A549 (cell line): ENCODE measurements at places on chromosomes 6 and 20.

DNA sequence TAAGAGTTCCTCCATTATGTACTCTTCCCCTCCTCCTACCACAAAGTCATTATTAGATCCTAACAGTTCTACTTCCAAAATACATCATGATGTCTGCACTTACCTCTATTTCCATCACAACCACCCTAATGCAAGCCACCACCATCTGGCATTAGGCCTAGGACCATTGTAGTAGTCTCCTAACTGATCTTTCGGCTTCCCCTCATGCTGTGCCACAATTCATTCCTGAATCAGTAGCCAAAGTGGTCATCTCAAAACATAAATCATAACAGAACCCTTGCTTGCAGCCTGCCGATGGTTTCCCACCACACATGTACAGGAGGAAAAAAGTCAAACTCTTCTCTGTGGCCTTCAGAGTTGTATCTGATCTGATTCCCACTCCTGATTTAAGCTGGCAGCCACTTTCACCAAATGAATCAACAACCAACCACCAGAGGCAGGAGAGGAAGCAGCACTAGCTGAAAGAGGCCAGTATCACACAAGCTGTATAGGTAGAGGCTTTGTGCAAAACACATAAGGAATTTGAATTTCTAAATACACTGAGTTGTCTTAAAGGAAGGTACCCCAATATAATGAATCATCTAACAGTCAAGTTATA lies 26.1 kb downstream of the FAM184A start:
- no peak for DNase-seq

DNA sequence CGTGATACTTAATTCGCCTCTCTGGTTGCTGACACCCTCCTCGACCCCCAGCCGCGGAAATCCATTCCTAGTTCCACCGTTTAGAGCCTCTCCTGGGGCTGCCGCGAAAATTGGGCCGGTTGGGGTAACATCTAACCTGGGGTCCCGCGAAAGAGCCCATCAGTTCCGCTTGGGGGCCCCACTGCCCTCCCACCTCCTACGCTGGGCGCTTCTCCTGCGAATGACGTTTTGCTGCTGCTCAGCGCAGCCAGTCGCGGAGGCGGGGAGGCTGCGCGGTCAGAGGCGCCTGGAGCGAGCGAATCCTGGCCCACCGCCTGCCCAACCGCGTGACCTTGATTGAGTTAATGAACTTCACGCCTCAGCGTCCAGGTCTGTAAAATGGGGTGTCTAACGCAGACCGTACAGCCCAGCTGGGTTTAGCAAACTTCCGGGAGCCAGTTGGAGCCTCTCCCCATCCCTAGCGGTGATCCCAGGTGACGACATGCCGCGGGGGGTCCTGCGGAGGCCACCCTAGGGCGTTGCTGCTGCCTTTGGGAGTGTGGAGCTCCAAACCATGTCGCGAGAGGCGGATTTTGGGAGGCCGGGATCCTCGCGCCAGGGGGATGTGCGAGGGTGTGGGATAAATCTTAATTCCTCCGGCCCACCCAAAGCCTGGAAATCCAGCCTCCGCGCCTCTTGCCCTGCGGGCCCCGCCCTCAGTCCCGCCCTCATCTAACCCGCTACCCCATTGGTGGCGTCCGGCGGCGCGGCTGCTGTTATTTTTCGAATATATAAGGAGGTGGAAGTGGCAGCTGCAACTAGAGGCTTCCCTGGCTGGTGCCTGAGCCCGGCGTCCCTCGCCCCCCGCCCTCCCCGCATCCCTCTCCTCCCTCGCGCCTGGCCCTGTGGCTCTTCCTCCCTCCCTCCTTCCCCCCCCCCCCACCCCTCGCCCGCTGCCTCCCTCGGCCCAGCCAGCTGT lies at the start of gene CDC25B:
CDC25B (plus strand) TSS at position 800 of the 958 bp plus-strand sequence. CDS start 222 bp downstream, outside the sequence.
- DNase-seq: peak; percentile 96

GRCh38 chr6:128663238-128663637 lies 142.8 kb upstream of the PTPRK start:
- DNase-seq: no peak

GRCh38 chr6:80319196-80319595 lies 212.7 kb downstream of the BCKDHB start:
- no peak for DNase-seq

DNA sequence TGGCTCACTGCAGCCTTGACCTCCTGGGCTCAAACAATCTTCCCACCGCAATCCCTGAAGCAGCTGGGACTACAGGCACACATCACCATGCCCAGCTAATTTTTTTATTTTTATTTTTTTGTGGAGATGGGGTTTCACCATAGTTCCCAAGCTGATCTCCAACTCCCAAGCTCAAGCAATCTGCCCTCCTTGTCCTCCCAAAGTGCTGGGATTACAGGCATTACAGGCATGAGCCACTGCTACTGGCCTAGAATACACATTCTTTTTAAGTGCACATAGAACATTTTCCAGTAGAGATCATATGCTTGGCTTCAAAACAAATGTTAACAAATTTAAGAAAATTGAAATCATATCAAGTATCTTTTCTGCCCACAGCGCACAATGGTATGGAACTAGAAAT lies 176.8 kb upstream of the MARCKS start:
- no peak for DNase-seq

DNA sequence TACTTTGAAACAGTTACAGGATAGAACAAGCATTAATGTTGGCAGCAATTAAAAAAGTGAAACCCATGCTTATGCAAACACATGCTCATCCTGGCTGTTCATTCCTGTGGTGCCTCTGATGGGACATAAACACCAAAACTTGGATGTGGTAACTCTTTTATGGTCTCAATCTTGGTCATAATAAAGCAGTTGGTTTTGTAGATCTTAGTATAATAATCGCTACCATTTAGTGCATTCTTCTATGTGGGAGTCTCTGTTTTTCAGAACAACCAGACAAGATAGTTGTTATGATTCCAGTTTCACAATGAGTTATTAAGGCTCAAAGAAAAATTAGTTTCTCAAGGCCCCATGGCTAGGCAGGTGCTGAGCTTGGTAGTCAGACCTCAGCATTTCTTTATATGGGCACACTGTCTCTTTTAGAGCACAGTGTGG lies 184.0 kb downstream of the UTRN start:
- no peak for DNase-seq

- DNase-seq: no peak
These were observed 162.3 kb downstream of the UTRN start for GRCh38 chr6:144447472-144447871.

DNA sequence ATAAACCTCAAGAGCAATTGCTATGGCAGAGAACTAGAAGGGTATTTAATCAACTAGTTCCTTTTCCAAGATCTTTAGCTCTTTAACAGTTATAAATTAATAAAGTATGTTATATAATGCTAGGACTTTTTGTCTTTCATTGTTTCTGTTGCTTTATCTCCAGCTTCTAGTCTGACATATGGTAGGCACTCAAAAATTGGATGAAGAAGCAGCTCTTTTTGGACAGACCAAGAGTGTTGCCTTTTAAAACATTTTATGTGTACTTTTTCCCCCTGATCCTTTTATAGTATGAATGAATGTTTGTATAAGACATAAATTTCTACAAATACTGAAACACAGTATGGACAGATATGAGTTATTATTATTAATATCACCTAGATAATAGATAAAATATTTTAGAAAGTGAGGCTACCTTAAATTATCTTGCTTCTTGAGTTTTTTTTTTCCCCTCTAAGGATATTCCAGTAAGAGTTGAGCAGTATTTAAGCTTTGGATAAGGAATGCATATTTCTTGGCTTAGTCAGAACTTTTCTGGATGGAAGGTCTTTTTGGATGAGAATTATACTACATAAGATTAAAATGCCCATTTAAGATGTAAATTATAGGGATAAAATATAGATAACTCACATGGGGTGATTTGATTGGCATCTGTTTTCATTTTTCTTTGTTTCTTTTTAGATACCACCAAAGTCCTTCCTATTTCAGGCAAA lies 16.6 kb downstream of the LAMA2 start:
- no peak for DNase-seq

DNA sequence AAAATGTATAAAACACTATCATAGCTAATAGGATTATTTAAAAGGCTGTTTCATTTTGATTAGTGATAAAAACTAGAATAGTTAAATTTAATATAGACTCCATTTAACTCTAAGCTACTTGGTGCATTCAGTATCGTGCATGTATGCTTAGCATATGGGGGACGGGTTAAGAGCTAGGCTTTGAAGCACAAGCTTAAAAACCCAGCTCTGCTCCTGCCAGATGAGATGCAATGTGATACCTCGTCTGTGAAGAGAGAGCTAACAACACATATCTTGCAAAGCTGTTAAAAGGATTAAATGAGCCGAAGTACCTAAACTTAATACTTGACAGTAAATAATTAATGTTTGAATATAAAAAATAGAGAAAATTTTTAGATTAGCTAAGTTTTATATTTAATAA lies 42.2 kb downstream of the DTNBP1 start:
- DNase-seq: no peak

- no peak for DNase-seq
These were observed 611.3 kb upstream of the GJE1 start for GRCh38 chr6:141521440-141521839.

DNA sequence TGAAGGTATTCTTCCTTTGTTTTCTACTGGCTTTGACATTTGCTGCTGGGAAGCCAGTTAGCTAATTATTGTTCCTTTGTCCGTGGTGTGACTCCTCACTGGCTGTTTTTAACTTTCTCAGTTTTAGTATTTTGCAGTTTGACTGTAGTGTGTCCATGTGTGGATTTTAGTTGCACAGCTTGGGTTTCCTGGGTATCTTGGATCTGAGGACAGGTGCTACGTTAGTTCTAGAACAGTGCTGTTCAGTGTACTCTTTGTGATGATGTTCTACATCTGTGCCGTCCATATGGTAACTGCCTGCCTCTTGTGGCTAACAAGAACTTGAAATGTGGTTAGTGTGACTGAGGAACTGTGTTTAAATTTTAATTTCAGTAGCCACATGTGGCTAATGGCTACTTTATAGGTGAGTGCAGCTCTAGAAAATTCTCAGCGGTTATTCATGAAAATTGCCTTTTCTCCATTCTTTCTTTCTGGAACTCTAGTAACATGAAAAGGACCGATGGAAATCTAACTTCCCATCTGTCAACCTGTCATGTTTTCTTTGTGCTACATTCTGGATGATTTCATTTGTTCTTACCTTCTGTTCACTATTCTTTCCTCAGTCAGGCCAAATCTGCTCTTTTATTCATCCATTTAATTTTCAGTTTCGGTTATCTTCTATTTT lies 7.4 kb downstream of the SNX9 start:
- DNase-seq: no peak

- no peak for DNase-seq
These were observed 385.3 kb downstream of the EPM2A start for GRCh38 chr6:145349950-145350510.

GRCh38 chr20:40602381-40602780 lies 86.7 kb downstream of the MAFB start:
- no peak for DNase-seq

DNA sequence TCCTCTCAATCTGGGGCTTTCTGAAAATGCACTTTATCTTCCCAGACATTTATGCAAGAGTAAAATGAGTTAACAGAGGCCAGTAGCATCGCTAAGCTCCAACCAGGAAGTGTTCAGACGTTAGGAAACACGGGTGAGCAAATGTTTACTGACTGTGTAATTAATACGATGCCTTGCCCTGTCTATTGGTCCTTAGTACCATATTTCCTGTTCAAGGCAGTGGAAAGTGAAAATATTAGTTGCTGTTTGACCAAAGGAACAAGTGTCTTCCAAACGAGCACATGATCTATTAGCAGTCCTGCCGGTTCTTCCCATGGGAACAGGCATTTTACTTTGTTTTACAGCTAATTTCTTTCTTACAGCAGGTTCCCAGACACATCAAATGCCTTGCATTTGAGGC lies 311.1 kb upstream of the JAG1 start:
- peak; percentile 24 for DNase-seq
